ENCODE measurements at places on chromosomes 4 and X.

- DNase-seq: no peak
Measured at GRCh38 chr4:26217961-26218676, 102.7 kb upstream of the RBPJ start.

DNA sequence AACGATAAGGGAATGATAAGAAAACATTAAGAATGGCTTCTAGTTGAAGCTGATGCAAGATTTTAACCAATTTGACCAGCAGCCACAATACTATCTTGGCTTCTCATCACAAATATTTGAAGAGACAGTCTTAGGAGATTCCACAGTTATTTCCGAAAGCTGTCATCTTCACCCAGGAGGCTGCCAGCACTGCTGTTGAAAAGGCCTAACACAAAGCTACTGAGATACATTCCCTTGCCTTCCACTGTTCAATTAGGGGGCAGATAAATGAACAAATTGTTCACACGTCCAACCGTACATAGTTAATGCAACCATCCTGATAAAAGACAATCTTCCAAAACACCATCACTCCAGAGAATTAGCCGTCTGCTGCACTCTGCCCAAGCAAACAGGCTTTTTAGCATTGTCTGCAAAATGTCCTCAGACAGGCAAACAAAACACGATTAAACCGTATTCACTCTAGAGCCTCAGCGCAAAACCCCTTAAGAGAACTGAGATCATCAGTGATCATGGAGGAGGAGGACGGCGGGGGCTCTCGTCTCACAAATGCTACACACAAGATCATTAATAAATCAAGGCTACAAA is 189.8 kb upstream of the PSAPL1 start:
- DNase-seq: no peak

DNA sequence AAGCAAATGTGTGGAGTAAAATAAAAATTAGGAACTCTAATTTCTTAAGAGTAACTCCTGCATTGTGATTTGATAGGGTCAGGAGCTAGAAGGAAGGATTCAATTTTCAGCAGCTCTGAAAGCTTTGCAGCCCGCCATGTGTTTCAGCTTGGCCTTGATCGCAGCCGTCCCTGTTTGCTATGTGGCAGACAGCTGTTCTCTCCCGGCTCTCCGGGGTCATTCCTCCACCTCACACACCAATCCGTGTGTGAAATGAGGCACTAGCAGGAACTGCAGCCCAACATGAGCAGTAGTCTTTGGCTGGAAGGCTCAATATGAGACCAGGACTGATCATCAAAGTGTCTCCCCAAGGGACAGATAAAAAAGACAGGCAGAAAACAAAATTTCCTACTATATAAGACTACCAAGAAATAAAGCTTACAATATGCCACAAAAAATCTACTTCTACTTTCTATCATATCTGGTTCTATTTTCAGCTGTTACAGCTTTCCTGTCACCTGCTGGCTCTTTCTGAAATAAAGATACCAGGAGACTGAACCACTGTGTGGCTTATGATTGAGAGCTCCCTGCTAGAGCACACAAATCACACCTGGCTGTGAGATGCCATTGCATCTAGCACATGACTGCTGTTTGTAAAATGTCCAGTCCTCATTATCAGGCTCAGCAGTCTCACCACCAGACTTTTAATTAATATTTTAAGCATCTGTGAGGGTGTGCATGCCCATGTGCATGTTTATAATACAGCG is 44.1 kb upstream of the SEC24B start:
- DNase-seq: no peak

DNA sequence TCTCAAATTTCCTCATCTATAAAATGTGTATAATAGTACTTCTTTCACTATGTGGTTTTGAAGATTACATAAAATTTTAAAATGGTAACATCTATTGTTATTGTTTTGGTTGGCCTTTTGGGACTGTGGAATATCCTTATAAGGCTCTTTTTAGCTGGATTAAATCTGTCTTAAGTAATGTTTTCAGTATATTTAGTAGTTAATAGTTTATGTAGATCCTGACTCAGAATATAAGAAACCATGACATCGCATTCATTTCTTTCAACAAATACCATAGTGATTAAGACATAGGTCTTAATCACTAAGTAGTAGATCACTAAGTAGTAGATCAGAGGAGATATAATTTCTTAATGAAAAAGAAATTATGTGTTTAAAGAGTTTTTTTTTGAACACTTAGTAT is 48.5 kb downstream of the MRPL1 start:
- DNase-seq: no peak

GRCh38 chr4:63379750-63380522 is 1029.3 kb downstream of the TECRL start:
- DNase-seq: no peak

- DNase-seq: no peak
Measured at GRCh38 chrX:12961196-12961718, 13.7 kb upstream of the TMSB4X start.

GRCh38 chrX:45424326-45424725 is 223.7 kb upstream of the DIPK2B start:
- no peak for DNase-seq

- no peak for DNase-seq
Measured at GRCh38 chr4:14184265-14184664, 556.7 kb upstream of the BOD1L1 start.

- no peak for DNase-seq
Measured at GRCh38 chrX:13900351-13900750, 83.5 kb upstream of the GPM6B start.

- no peak for DNase-seq
Measured at GRCh38 chrX:133005042-133005441, 46.6 kb upstream of the HS6ST2 start.

- DNase-seq: no peak
Measured at GRCh38 chr4:79170077-79170476, 155.8 kb downstream of the NAA11 start.
